ENCODE measurements at places on chromosomes 13 and 19.
A peak's percentile ranks its signal among the peaks of the same experiment; 100 is the strongest.

GRCh38 chr19:40995355-40995754 lies 4.3 kb downstream of the CYP2B6 start:
- peak; percentile 34 for DNase-seq

DNA sequence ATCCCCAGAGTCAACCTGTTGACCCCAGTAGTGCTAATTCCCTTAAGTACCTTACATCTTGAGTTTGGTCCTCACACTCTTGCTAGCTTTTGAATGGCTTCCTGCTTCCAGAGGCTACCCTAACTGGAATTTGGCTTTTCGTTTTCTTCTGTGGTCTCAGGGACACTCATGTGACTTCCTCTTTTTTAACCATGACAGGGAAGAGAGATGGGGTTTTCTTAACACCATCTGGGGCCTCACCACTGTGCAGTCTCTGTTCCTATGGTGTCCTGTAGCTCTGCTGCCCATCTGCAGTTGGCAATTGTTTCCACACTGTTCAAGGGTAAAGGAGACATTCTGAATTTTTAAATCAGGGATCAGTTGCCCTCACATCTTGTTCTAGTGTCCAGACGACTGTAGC lies 66.7 kb downstream of the SLC10A2 start:
- DNase-seq = no peak

- DNase-seq = peak; percentile 17
These were observed at the start of gene IGFL4 for GRCh38 chr19:46040952-46041500. Gene IGFL4, minus strand, starts transcription at chr19:46041002. Its CDS starts 40 bp downstream, at chr19:46040962.

- DNase-seq = no peak
These were observed 11.1 kb downstream of the SLC7A10 start for GRCh38 chr19:33214596-33214995.

DNA sequence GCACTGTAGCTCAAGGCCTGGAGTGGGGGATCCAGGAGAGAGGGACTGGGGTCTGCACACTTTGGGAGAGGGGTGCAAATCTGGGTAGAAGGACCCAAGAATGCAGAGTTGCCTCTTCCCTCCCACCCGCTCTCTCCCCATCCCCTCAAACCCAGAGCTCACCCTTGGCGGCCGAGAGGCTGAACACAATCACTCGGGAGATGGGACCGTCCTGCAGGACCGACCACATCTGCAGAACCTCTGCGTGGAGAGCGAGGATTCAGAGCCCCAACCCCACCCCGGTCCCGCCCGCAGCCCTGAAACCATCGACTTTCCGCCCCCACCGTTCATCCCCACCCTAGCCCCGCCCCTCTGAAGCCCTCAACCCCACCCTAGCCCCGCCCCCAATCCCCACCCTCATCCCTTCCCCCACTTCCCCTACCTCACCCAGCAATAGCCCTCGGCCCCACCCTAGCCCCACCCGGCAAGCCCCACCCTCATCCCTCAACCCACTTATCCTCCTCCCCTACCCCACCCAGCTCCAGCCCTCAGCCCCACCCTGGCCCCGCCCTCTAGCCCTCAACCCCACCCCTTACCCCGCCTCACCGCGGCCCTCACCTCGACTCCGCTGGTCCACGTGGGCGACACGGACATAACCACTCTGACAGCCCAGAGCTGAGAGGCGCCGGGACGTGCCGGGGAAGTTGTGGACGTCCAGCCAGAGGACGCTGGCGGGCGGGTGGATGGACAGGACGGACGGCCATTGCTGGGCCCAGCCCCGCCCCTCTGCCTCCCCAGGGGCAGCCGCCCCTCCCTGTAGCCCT lies 4.1 kb downstream of the KPTN start:
- DNase-seq = no peak

DNA sequence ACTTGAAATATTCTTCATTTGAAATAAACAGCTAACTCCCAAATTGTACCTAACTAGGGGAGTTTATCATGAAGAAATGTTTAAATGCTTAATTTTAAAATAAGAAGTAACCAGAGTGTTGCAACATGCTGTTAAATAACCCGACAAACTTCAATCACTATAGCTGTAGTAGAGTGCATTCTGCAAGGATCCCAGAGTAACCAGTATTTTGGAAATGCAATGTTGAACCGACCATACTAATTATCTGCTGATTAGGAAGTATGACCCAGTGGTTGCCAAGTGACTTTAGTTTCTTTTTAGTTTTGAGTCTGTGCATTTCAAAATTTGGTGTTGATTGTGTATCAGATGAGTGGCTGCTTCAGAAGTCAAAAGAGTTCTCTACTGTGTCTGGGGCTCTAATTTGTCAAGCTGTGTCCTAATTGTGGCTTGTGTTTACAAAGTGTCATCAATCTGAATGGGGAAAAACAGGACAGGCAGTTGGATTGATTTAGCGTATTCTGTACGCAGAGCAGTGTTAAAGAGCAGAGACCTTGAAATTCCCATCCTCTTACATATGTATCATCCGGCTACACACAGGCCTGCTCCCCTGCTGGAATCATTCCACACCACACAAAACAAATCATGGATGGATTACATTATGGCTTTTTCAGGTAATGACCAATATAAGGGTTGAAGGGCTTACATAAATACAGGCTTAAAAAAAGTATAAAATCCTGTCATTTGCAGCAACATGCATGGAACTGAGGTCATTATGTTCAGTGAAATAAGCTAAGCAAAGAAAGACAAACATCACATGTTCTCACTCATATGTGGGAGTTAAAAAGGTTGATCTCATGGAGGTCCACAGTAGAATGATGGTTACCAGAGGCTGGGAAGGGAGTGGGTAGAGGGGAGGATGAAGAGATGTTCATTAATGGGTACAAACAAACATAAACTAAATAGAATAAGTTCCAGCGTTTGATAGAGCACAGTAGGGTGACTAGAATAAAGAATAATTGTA lies 351.5 kb downstream of the KLF12 start:
- no peak for DNase-seq

- no peak for DNase-seq
These were observed 54.0 kb upstream of the C13orf46 start for GRCh38 chr13:114027826-114028225.

DNA sequence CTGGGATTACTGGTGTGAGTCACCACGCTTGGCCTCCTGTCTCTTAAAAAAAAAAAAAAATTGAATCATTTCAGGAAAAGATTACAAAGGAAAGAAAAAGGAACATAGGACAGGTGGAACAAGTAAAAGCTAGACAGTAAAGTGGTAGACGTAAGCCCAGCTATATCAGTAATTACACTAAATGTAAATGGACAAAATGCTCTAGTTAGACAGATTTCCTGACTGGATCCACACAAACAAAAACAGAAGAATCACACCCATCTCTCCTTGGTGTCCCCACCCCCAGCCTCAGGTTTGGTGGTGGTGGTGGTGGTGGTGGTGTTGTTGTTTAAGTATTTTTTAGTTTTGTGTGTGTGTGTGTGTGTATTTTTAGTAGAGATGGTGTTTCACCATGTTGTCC lies 6.3 kb upstream of the SPIB start:
- no peak for DNase-seq

DNA sequence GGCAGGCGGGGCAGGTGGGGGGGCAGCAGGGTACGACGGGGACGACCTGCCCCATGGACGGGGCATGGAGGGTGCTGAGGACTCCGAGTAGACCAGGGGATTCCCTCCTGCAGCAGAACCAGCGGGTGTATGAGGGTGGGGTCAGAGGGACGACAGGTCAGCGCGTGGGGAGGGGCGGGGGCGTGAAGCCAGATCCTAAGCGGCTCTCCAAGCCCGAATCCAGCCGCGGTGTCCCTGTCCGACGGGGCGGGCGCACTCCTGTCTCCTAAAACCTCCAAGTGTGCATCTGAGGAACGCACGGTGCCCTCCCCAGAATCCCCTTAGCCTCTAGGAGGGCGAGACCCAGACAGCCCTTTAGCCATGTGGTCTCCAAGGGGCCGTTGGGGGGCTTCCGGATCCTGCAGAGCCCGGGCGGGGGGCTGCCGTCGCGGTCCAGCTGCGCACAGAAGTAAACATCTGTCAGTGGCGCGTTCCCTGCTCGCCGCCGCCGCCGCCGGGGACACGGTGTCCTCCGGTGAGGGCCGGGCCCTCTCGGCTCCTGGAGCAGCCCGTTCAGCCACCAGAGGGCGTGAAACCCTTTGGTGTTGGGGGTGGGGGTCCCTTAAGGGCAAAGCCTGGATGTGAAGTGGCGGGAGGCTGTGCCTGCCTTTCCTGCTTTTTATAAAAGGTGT lies 730 bp downstream of the NRTN start:
- peak; percentile 43 for DNase-seq

- no peak for DNase-seq
These were observed 1.5 kb downstream of the CALM3 start for GRCh38 chr19:46602392-46603194.

Data from kidney tubule cell (primary cell).